MG63 (cell line): ENCODE measurements at places on chromosomes 5 and 9. TPM values are rescaled to one million over a fixed set of nuclear protein-coding genes. Genes with fewer than 3 reads are reported as not detected.

GRCh38 chr5:56064984-56065383 is 70.2 kb upstream of the IL6ST start:
- DNase-seq: no peak

The PCDHB16 gene
- total RNA-seq: 0.10 and 1.2 TPM in 2 replicates

GRCh38 chr9:131887680-131888079 is 147.8 kb upstream of the RAPGEF1 start:
- DNase-seq: no peak

DNA sequence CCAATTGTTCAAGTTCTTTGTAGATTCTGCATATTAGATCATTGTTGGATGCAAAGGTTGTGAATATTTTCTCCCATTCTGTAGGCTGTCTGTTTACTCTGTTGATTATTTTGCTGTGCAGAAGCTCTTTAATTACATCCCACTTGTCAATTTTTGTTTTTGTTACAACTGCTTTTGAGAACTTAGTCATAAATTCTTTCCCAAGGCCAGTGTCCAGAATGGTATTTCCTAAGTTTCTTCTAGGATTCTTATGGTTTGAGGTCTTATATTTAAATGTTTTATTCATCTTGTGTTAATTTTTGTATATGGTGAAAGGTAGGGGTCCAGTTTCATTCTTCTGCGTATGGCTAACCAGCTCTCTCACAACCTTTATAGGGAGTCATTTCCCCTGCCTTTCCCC is 116.5 kb downstream of the CPLANE1 start:
- DNase-seq: no peak

The SMIM33 gene
- not detected in 2 replicates for total RNA-seq

The PLPPR1 gene
- total RNA-seq: not detected in 2 replicates

The MRPL50 gene
- 14.3 and 18.6 TPM in 2 replicates for total RNA-seq

DNA sequence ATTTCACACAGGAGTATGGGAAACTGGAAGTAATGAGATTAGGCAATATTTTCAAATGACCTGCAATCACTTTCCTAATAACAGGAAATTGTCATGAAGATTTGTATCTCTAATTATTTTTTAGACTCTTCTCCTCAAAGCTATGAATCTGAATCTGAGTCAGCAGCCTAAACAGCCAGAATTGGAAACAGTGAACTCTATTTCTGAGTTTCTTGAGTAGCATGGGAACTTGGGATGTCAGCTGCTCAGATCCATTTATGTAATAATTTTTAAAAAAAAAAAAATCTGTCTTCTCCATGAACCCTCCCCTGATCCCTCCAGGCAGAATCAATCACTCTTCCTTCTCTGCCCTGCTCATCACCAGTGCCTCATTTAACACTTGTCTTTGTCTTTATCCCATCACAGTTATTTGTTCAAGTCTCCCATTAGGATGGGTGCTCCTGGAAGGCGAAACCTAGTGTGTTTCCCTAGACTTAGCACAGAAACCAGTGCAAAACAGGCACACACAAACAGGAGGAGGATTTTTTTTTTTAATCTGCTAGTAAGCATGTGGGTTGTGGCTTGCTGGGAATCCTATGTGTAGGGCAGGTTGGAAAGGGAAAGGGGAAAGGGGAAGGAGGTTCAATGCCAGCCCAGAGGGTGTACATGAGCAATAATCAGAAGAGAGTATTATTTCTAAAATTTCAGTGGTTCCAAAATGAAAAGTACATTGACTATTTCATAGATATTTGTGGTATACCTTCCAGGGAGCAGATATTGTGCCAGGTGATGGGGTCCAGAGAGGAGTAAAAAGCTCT is 186.8 kb downstream of the TTLL11 start:
- DNase-seq: no peak

DNA sequence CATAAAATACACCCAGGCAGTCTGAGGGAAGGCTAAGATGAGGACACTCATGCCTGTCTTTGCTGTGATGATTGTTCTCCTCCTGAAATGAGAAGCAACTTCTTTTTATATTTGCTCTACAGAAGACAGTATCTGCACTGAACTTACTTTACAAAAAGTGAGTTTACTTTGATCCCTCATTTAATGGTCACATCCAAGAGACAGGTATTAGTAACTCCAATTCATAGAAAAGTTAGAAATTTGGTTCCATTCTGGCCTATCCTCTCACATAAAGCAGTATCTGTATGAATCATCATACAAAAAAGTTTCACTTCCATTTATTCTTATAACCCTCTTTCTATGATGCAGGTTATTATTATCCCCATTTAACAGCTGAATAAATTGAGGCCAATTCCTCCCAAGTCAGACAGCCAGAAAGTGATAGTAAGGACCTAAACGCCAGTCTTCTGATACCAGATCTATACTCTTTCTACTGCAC is 15.2 kb downstream of the TSTD2 start:
- no peak for DNase-seq

- DNase-seq: no peak
These were observed 7.0 kb downstream of the AFAP1L1 start for GRCh38 chr5:149278451-149279210.

- DNase-seq: no peak
These were observed 49.0 kb upstream of the SUSD3 start for GRCh38 chr9:93009337-93010015.

DNA sequence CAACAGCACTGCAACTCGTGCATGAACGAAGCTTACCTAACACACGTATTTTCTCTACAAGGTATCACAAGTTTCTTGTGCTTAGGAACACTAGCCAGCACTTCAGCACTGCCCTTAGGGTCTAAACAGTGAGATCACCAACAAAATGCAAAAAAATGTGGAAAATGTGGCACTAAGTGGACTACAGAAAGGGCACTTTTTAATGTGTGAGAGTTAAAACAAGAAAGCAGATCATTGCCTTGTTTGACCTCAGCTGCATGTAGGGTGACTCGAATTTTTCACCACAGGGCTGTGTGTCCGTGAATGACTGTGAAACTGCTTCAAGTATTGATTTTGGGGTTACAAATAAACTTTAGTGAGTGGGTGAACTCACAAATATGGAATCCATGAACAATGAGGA is 90.5 kb downstream of the MARCHF3 start:
- DNase-seq: no peak
